EL (cell line): ENCODE measurements at places on chromosomes 6 and 20.

GRCh38 chr20:63782521-63782971, 43.0 kb downstream of the SLC2A4RG start:
- DNase-seq, result no peak

GRCh38 chr6:7761051-7761450, 35.2 kb downstream of the BMP6 start:
- DNase-seq, result no peak

- DNase-seq, result no peak
Measured at GRCh38 chr20:46468508-46468907, 44.9 kb downstream of the ZNF334 start.

GRCh38 chr6:169786349-169786748, 34.9 kb downstream of the ERMARD start:
- DNase-seq, result no peak

GRCh38 chr6:139800837-139801236, 426.4 kb upstream of the CITED2 start:
- no peak for DNase-seq

- DNase-seq, result no peak
Measured at GRCh38 chr20:61631751-61632150, 379.7 kb downstream of the CDH4 start.

- no peak for DNase-seq
Measured at GRCh38 chr20:278607-279571, 11.7 kb downstream of the C20orf96 start.

DNA sequence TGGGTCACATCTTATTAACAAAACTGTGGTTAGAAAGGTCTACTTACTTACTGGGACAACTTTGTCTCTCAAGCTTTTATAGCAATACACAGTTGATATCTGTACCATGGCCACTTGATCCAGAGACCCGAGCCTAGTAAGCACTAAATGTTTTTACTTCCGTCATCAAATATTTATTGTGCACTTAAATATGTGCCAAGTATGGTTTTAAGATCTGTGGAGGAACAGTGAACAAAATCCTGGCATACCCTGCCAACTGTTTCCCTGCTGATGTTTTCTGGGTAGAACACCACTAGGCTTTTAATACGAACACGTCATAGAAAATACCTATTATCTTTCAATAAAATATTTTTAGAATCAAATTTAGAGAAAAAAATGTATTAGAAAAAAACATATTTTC, 574.8 kb downstream of the HACE1 start:
- no peak for DNase-seq

GRCh38 chr6:40390144-40390800, 196.9 kb downstream of the LRFN2 start:
- no peak for DNase-seq
